ENCODE measurements at places on chromosomes 3 and 15. TPM values are rescaled to one million over a fixed set of nuclear protein-coding genes. Genes with fewer than 3 reads are reported as not detected.

Gene IGDCC3
- total RNA-seq = under 0.01 TPM

DNA sequence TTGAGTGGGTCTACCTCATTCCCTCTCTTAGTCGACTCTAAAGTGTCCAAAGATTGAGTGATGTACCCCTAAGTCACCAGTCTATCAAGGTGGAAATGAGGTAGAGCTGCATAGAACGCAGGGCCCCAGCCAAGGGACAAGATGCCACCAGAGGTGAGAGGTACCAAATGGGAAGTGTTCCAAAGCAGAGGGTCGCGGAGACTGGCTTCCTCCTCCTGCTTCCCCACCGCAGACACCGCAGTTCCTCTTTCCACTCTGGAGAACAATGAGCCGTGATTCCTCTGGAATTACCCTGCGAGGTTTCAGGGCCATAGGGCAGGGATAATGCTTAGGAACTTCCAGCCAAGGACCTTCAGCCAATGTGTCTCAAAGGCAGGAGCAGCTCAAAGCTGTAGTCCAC is 55.8 kb downstream of the DAPK2 start:
- DNase-seq = no peak

DNA sequence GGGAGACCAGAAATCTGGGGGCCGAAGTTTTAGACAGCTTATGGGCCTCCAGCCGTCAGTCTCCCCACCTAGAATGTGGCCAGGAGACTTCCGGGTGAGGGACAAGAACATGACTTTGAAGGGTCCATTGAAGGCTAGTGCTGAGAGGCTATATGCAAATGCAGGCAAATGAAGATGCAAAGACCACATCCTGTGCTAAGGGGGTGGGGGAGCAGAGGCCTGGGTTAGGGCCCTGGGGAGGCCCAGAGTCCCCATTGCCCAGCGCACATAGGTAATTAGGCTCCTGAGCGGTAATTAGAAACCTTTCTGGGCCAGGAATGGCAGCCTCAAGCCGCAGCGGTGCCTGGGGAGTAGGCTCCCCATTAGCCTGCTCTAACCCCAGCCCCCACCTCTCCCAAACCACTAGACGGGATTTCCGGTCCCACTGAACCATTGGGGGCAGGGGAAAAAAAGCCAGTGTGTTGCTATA is 6.8 kb downstream of the CSK start:
- no peak for DNase-seq

Gene FOXB1
- not detected for total RNA-seq

- peak; percentile 91 for DNase-seq
Measured at GRCh38 chr15:50051811-50052419, 67.1 kb downstream of the ATP8B4 start.

Gene TRPM1
- 0.28 TPM for total RNA-seq

GRCh38 chr15:43165801-43166325 is 19.3 kb upstream of the CCNDBP1 start:
- DNase-seq = no peak

DNA sequence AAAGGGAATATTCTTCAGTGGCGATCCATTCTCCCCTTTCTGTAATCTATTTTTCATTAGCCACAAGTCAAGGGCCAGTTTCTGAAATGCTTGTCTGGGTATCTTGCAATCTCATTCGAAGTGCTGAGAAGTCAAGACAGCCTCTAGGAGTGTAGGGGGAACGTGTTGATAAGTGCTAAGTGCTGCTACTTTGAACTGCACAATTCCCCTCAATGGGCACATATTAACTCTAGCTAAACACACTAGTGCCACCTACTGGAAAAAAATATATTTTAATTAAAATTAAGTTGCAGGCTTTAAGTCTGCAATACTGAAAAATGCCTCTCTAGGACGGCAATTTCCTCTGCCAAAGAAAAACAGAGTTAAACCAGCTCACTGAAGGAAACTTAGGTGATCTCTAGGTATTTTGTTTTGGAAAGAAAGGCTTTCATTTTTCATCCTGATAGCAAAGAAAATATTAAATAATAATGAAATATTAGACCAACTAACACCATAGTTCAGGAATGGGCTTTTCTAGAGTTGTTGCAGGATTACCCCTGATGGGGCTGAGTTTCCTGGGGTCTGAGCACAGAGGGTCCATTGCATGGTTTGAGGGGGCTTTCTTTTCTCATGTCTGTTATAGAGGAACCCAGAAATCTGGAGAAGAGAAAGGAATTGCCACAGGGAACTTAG is 181.9 kb upstream of the KBTBD8 start:
- DNase-seq = peak; percentile 83

DNA sequence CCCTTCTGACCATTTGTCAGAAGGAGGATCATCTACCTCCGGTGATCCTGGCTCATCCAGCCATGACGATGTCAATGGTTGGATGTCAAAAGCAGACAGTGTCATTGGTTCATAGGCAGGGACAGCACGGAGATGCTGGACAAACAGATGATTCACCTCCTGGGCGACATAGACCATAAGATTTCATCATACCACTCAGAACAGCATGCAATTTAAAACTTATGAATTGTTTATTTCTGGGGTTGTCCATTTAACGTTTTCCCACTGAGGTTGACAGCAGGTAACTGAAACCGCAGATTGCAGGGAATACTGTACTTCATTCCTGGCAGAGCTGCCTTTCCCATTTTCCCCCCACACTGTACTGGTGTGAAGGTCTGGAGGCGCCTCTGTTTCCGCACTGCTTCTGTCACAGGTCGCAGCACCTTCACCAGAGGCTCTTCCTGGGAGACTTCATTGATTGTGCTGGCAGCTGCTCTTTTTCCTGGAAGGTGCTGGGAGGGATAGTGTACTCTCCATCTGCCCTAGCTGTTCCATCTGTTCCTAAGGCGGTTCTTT is 32.5 kb upstream of the TMOD3 start:
- DNase-seq = no peak

GRCh38 chr3:129033633-129034321 is 26.8 kb upstream of the GP9 start:
- no peak for DNase-seq

GRCh38 chr3:115062009-115062408 is 85.1 kb downstream of the ZBTB20 start:
- no peak for DNase-seq

DNA sequence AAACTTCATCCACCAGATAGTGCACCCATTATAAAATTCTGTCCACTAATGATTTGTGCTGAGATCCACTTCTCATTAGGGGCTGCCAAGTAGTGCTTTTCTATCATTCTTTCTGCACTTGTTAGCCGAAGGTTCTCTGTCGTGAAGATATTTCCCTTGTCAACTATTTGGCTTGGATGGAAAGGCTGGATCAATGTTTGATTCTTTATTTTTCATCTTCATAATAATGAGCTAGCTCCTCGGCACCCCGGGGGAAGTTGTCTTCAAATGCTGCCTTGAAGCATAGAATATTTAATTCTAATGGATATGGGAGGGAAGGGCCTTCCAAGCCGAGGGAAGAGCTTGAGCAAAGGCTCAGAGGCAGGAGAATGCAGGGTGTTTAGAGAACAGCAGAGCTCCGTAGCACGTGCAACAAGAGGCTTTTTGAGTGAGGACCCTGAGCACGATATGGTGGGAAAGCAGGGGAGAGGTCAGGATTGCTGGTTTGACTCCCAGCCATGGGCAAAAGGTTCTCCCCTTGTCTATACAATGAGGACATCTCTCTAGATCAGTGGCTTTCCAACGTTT is 16.3 kb upstream of the MUC20 start:
- no peak for DNase-seq

Gene RARB
- total RNA-seq = 1.4 TPM

DNA sequence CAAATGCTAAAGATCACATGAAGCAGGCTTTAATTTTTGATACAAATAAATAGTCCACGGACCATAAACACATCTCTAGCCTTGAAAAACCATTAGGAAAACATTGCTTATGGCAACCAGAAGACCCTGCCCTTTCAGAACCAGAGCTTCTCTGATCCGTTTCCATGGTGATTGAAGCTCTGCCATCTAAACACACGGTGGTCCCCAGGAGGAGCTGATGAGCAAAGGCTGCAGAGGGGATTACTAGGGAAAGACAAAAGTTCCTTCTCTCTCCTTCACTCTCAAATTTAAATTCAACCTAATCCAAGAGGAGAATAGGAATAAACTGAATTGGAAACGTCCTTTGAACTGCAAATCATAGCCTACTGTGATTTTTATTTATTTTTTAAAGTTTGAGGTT is 122.0 kb upstream of the ATP10A start:
- DNase-seq = no peak

Gene UTS2B
- total RNA-seq = 0.72 TPM

GRCh38 chr3:40019376-40019775 is 210.0 kb downstream of the MYRIP start:
- DNase-seq = no peak

DNA sequence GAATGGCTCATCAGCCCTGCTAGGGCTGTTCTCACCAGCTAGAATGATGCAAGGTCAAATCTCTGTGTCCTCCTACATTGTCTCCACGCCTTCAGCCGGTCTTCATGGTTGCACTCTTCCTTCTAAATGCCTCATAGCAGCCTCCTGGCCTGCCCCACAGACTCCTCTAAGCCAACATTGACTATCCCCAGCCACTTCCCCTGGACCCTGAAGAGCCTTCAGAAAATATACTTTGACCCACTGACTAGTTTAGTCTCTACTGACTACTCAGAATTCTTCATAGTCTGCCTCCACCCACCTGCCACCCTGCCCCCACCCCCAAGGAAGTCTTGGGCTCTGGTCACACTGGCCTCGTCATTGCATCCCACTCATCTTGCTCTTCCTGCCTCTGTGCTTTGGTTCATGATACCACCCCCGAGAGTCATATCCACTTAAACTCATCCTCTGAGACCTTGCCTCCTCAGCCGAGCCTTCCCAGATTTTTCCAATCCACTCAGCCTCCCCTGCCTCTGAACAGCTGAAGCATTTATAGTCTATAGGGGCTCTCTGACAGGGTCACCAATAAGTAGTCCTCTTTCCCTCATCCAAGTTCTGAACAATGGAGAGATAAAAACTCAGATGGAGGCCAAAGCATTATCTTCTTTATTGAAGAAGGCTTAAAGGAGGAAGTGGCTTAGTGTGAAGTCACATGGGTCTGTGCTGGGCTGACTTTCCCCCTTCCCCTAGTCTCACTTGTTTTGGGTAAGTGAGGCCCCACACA is 9.5 kb upstream of the DOCK3 start:
- DNase-seq = no peak

Gene ISG20
- 0.72 TPM for total RNA-seq

Gene WWTR1
- 30.3 TPM for total RNA-seq

DNA sequence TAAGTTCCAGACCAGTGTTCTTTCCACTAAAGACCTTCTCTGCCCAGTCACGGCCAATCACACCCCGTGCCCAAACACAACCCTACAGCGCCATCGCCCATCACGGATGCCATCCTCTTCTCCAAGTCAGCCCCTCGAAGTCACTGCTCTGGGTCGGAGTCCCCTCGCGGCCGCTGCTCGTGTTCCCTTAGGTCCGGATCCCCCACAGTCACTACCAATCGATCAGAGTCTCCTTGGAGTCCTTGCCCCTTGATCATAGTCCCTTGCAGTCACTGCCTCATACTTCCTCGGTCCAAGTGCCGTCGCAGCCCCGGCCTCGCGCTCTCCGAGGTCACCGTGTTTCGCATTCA is 461 bp downstream of the PCYT1A start:
- no peak for DNase-seq

DNA sequence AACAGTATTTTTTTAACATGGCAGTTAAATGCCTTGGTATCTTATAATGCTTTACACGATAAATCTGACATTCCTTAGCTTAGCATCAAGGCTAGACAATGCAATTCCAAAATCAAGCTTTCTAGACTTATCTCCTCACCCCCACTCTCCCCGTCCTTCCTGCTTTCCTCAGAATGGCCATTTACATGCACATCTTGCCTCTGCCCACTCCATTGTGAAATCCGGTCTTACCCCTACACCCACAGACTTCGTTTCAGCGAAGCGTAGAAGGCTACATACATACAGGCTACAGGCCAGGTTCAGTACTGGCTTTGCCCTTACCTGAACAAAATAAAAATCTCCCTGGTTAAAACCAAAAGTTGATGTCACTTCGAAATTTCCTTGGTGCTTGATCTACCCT is 58.6 kb upstream of the SLC12A8 start:
- DNase-seq = no peak

Gene SLCO2A1
- under 0.01 TPM for total RNA-seq

Gene MASP1
- 13.1 TPM for total RNA-seq

Gene ZNF80
- not detected for total RNA-seq

Gene PLSCR2
- total RNA-seq = not detected

Gene CPLX3
- total RNA-seq = not detected
